Left kidney (tissue), 8 donors: ENCODE measurements at places on chromosomes 16 and 17. TPM values are rescaled to one million over a fixed set of nuclear protein-coding genes. Genes with fewer than 3 reads are reported as not detected.

DNA sequence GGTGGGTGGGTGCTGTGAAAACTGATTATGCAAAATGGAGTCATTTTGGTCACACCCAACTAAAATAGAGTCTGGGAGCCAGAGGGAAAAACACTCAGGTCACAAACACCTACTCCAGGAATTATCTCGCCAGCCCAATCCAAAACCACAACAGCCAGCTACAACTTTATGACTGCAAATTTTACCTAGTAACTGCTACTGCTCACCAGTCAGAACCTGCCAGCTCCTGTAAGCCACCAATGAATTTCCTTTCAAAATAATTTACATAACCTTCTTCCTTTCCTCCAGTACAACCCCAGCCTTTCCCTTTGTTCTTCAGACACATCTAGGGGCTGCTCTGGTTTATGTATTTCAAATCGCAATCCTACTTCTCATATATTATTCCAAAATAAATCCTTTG is 52.6 kb upstream of the DYNLRB2 start:
- DNase-seq: no peak

- no peak for DNase-seq
Observed at GRCh38 chr17:2395258-2396181, 5.3 kb downstream of the MNT start.

DNA sequence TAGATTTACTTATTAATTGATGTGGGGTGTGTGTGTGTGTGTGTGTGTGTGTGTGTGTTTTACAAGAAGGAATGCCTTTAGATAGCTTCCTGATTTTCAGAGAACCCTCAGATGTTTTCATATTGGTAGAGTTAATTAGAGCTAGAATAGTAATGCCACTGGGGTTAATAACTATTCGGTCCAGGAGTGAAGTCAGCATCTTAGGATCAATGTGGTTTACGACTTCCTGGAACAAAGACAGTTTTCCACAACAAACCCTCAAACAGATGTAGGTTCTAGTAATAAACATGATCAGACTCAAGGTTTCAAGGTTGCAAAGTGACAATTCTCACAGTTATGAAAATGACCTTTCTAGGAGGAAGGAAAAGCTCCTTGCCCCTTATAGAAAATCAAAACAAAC is 12.2 kb upstream of the SLC52A1 start:
- no peak for DNase-seq

DNA sequence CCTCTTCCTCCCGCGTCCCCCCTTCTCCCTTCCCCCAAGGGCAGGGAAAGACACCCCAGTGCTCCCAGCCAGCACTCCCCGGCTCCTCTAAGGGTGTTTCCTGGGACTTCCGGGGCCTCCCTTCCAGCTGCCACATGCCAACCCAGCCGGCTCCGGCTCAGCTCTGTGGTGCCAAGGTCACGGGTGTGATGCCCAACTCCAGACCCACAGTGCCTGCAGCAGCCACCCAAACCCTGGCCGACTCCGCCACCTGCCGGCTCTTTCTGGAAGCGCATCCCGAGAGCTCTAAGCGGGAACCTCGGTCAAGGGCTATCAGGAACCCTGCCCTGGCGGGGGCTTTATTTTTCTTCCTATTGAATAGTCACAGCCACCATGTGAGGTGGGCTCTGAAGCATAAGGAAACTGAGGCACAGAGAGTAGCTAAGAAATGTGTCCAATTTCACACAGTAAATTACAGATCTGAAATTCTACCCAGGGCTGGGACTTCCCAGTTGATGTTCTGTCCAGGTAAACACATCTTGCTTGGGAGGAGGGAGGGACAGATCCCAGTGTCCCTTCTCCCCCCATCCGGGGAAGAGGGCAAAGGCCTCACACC is 3.3 kb upstream of the PPP1R1B start:
- DNase-seq: no peak

DNA sequence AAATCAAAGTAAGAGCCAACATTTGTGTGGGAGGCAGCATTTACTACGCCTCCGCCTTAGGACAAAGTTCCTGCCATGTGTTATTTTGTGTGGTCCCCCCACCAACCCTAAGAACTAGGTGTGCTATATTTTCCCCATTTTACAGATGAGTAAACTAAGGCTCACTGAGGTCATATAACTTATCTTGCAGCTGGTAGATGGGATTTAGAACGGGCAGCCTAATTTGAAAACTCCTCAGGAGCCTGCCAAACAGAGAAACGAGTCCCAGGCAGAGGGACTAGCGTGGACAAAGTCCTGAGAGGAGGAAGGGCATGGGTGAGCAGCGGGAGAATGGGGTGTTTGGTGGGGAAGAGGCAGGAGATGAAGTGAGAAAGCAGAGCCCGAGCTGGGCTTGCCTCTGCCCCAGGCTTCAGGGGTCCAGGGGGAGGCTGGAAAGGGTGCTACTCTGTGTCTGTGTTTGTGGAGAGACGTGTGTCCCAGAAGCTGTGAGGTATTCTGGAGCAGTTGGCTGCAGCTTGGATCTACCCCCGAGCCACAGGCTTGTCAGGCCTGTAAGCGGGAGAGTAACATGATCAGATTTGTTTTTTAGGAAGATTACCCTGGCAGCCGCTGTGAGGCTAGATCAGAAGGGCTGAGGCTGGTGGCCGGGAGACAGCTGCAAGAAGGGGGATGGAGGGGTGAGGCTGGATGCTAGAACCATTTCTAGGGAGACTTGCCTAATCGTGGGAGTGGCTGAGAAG is 5.0 kb downstream of the MLLT6 start:
- DNase-seq: no peak

- DNase-seq: no peak
Observed at GRCh38 chr17:76243826-76244679, 3.8 kb upstream of the RNF157 start.

DNA sequence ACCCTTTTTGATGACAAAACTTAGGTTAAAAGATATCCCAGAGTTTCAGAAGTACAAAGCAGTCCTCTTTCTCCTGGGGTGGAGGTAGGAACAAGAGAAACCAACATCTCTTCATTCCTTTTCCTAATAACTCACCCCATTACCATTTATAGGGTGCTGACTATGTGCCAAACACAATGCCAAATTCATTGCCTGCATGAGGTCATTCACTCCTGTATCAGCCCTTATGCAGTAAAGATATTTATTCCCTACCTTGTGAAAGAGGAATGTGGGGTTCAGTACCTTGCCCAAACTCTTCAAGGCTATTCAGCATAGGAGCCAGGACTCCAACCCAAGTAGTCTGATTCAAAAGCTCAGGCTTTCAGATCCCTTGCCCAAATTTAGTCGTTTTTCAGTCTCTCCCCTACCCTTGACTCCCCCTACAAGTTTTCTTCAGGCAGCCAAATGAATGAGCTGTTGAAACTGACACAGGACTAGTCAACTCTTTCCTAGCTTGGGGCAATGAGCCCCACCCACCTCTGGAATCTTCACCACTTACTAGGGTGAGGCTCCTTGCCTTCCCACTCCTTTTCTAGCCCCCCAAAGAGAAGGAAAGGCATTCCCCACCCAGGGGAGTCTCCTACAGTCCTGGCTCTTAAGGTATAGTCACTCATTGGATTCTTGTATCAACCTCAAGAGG is 5.9 kb downstream of the KRT14 start:
- no peak for DNase-seq

DNA sequence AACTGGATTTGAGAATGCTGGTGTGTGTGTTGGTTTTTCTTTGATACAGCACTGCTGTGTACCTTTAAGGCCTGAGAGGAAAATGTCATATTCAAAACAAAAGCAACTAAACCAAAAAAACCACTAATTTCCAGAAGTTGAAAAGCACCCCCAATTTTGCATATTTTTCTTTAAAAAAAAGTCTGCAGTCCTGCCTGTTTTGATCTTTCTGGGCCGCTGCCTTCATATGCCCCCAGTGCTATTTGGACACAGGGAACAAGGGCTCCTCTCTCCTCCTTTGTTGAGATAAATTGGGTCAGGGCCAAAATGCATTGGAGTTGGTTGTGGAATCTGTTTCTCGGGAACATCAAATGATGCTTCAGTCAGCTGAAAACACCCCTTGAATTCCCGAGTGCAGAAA is 26.9 kb downstream of the GPT2 start:
- no peak for DNase-seq

- DNase-seq: no peak
Observed at GRCh38 chr17:55416470-55417052, 5.1 kb downstream of the MMD start.

- no peak for DNase-seq
Observed at GRCh38 chr16:56848029-56848936, 16.7 kb upstream of the SLC12A3 start.

GRCh38 chr17:82056729-82057621 is 5.3 kb downstream of the GPS1 start:
- no peak for DNase-seq

DNA sequence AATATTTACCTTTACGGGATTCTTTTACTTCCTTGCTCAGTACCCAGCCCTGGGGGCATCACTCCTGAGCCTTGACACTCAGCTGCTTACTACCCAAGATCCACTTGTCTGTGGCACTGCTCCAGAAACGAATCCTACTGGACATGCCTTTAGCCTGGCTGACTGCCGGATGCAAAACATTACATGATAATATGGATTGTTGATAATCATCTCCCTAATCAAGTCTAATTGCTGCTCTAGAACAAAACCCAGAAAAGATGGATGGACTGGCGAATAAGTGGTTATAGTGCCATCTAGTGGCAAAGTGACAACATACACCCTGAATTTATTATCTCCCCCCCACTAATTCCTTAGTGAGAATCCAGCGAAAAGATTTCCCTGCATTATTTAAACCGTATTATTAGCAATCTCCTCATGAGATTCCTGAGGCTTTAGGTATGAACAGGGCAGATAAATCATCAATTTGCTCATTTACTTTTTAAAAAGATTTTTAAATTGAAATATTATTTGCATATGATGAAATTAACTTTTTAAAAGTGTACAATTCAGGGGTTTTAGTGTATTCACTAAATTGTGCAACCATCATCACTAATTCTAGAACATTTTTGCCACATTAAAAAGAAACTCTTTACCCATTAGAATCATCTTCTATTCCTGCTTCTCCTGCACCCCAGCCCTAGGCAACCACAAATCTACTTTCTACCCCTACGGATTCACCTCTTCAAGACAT is 61.6 kb downstream of the RGS9 start:
- DNase-seq: peak; percentile 64

- no peak for DNase-seq
Observed at GRCh38 chr16:57873218-57873617, 70.9 kb upstream of the KIFC3 start.

DNA sequence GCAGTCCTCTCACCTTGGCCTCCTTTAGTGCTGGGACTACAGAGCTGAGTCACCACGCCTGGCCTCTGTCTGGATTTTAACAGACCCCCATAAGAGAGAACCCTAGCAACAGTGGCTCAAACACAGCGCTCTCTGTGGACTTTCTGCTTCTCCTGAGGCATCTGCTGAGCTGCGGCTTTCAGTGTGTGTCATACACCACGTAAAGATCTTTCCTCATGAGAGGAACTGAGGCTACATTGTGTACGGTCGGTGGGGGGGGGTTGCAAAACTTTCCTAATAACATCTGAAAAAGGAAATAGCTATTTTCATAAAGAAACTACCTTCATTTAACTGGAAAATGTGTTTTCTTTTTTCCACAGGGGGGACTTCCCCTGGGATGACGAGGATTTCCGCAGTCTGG is 32.9 kb downstream of the DEF8 start:
- no peak for DNase-seq

GRCh38 chr17:73562896-73563295 is 81.3 kb downstream of the SDK2 start:
- no peak for DNase-seq

- no peak for DNase-seq
Observed at GRCh38 chr17:78362232-78362631, 2.4 kb upstream of the SOCS3 start.

DNA sequence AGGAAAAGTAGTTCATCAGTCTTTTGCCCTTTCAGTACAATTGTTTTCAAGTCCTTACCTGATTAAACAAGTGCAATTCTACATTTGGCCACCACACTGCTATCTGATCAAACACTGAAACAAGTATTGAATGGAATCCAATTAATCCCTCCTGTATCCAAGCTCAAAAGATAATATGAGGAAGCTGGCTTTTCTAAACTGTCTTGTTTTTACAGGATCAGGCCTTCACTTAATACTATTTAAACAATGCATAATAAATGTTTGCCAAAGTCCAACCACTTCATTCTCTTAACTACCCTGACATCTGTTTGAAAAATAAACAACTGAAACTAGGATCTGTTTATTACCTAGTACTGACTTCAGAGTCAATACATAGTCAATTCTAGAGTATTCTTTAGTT is 131.6 kb downstream of the MRTFB start:
- DNase-seq: no peak

GRCh38 chr17:32116937-32117336 is 25.4 kb upstream of the RHOT1 start:
- DNase-seq: no peak

GRCh38 chr16:21727344-21727743 is 63.6 kb downstream of the OTOA start:
- DNase-seq: no peak

DNA sequence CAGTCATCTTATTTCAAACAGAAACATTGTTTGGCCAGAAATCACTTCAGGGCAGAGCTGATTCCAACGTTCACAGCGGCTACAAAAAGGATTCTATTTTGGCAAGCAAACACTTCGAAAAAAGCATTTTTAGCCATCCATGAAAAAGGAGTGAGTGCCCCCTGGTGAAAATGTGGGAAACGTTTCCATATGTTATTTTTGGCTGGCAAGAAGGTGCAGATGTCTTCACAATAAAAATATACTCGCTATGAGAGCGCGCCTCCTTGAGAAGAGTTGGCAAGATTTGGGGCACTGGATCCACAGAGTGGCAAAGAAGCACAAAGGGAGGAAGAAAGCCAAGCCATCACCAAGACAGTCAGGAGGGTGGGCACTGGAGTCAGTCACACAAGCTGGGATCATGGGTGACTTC is 191.1 kb downstream of the CHD9NB start:
- peak; percentile 57 for DNase-seq

- no peak for DNase-seq
Observed at GRCh38 chr16:66245868-66246267, 120.6 kb upstream of the CDH5 start.

DNA sequence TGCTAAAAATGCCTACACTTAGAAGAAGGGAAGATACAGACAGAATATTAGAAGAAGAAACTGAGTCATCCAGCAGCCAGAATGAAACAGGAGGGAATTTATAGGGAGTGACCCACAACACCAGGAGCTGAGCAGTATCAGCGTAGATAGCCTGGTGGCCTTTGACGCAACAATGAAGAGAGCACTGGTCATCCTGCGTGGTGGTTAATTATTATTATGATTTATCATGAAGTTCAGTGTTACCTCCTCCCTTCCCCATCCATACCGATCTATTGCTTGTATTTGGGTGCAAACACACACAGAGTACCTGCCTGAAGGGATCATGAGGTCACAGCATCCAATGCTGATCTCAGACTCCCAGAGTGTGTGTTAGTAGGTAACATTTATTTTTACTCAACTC is 38.5 kb downstream of the ERCC4 start:
- DNase-seq: no peak

Gene ASGR1
- 6.1 TPM for polyA plus RNA-seq

Gene CFDP1
- polyA plus RNA-seq: 167 TPM

Gene NPIPA1
- 164 TPM for polyA plus RNA-seq

Gene AKTIP
- 53.3 TPM for polyA plus RNA-seq

Gene MT4
- polyA plus RNA-seq: not detected

Gene LGALS9C
- polyA plus RNA-seq: not detected

Gene ENPP7
- 4.7 TPM for polyA plus RNA-seq

Gene MPP3
- polyA plus RNA-seq: 13.6 TPM

Gene CHST4
- polyA plus RNA-seq: 0.55 TPM

Gene IGSF6
- polyA plus RNA-seq: 7.3 TPM

Gene SLC5A2
- 62.1 TPM for polyA plus RNA-seq

Gene RND2
- 3.5 TPM for polyA plus RNA-seq

Gene IRF8
- polyA plus RNA-seq: 5.4 TPM

Gene OTOA
- polyA plus RNA-seq: 0.17 TPM

Gene SGCA
- 0.80 TPM for polyA plus RNA-seq

Gene HAS3
- 4.2 TPM for polyA plus RNA-seq

Gene IRX5
- polyA plus RNA-seq: 5.2 TPM

Gene CCL4L2
- 1.4 TPM for polyA plus RNA-seq

Gene DNAH3
- polyA plus RNA-seq: 0.40 TPM

Gene C1QL1
- 0.91 TPM for polyA plus RNA-seq
